ENCODE measurements at places on chromosomes 1 and 21.
A peak's percentile ranks its signal among the peaks of the same experiment; 100 is the strongest.

- H3K27me3 ChIP-seq, result no peaks in the 10 kb centered on the region
- DNase-seq, result no peak
- H3K27ac ChIP-seq, result no peak overlapping the region
Measured at GRCh38 chr1:109357616-109358015, 40.1 kb downstream of the SORT1 start.

GRCh38 chr1:83756984-83757717 lies 241.8 kb downstream of the TTLL7 start:
- no peak for DNase-seq
- H3K27ac ChIP-seq, result no peak overlapping the region
- H3K36me3 ChIP-seq, result no peaks in the 10 kb centered on the region
- no peak overlapping the region for H3K4me3 ChIP-seq

DNA sequence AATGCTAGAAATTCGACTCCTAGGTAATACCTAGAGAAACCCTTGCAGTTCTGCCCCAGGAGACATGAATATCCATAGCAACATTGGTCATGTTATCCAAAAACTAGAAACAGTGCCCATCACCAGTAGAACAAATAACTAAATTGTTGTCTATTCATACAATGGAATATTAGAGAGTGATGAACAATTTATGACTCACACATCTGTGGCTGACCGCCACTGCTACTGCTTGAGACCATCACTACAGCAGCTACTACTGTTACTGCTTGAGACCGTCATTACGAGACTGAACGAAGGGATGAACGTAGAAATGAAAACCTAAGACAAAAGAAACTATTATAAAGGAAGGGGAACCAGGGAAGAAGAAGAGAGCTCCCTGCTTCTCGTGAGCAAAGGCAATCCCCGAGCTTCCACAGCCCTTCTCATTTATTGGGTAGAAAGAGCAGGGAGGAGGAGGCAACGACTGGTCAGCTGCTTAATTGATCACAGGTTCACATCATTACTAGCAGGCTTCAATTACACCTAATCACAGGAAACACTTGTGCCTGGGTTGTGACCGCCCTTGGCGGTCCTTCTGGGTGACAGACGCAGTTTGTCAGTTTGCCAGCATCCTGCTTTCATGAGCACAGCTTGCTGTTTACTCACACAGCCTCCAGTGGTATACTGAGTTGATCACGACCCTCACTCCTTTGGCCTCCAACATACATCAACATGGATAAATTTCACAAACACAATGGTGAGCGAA lies 14.1 kb upstream of the PADI4 start:
- no peaks in the 10 kb centered on the region for H3K36me3 ChIP-seq
- no peak for DNase-seq
- H3K27me3 ChIP-seq, result no peaks in the 10 kb centered on the region
- H3K4me3 ChIP-seq, result no peak overlapping the region
- H3K4me1 ChIP-seq, result no peaks in the 10 kb centered on the region
- no peak overlapping the region for H3K27ac ChIP-seq

DNA sequence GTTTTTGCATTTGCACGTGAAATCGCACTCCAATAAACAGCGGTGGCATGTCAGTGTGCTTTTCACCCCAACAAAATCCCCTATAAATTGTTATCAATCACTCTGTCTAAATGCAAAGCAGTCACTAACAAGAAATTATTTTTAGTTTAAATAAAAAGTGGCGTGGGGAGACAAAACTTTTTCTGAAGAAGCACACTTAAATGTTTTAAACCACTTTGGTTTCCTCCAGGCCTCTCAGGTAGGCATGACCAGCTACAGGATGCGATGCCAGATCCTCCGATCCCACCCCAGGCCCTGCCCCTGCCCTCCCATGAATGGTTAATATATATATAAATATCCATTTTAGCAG lies 3.6 kb downstream of the FMO1 start:
- no peak for DNase-seq
- no peaks in the 10 kb centered on the region for H3K4me1 ChIP-seq
- peak overlapping the region; percentile 55 for H3K4me3 ChIP-seq
- H3K27me3 ChIP-seq, result no peaks in the 10 kb centered on the region

DNA sequence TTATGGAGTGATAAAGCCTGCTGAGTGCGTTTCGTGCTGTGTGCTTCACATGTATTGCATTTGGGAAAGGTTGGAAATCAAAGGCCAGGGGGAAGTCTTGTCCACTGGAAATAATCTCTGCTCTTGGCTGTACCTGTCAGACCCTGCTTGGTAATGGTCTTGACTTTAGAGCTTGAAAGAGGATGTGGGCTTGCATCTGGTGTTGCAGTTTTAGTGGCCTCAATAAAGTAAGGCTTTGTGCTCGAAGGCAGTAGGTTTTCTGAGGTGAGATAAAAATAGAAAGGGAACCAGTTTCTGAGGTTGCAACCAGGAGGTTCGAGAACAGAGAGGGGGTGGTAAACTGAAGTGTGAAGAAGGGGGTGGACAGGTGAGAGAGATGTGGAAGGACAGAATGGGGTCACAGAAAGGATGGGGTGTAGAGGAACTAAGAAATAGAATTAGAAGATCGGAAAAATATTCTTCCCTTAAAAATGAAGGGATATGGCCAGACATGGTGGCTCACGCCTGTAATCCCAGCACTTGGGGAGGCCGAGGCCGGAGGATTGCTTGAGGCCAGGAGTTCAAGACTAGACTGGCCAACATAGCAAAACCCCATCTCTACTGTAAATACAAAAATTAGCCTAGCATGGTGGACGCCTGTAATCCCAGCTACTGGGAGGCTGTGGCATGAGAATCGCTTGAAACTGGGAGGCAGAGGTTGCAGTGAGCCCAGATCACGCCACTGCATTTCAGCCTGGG lies 1.5 kb downstream of the S100PBP start:
- H3K27me3 ChIP-seq, result no peaks in the 10 kb centered on the region
- no peaks in the 10 kb centered on the region for H3K36me3 ChIP-seq
- no peak for DNase-seq
- H3K4me3 ChIP-seq, result peak overlapping the region; percentile 86
- H3K27ac ChIP-seq, result peak overlapping the region; percentile 85

DNA sequence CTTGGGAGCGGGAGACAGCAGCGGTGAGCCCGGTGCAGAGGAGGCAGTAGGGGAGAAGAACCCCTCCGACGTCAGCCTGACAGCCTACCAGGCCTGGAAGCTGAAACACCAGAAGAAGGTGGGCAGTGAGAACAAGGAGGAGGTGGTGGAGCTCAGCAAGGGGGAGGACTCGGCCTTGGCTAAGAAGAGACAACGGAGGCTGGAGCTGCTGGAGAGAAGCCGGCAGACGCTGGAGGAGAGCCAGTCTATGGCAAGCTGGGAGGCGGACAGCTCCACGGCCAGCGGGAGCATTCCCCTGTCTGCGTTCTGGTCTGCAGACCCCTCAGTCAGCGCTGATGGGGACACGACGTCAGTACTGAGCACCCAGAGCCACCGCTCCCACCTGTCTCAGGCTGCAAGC lies 32.9 kb downstream of the STYXL2 start:
- no peak overlapping the region for H3K27ac ChIP-seq
- no peaks in the 10 kb centered on the region for H3K27me3 ChIP-seq
- no peaks in the 10 kb centered on the region for H3K36me3 ChIP-seq
- no peaks in the 10 kb centered on the region for H3K4me1 ChIP-seq

DNA sequence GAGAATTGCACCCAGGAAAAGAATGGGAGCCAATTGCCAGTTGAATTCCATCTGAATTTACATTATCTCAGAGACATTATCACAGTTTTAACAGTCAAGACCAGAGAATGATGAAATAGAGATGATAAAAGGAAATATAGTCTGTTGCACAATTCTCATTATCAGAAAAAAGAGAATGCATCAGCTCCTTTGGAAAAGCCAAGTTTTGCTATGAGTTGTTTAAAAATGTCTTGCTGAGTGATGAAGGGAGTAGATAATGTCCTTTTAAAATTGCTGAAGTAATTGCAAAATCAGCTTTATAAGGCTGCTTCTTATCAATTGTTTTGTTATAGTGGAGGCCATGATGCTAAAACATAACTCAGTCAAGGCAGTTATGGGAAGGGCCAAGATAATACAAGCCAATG lies 37.9 kb upstream of the EEIG2 start:
- H3K4me3 ChIP-seq, result no peak overlapping the region
- no peak for DNase-seq
- no peaks in the 10 kb centered on the region for H3K36me3 ChIP-seq
- no peaks in the 10 kb centered on the region for H3K27me3 ChIP-seq
- H3K4me1 ChIP-seq, result no peaks in the 10 kb centered on the region

DNA sequence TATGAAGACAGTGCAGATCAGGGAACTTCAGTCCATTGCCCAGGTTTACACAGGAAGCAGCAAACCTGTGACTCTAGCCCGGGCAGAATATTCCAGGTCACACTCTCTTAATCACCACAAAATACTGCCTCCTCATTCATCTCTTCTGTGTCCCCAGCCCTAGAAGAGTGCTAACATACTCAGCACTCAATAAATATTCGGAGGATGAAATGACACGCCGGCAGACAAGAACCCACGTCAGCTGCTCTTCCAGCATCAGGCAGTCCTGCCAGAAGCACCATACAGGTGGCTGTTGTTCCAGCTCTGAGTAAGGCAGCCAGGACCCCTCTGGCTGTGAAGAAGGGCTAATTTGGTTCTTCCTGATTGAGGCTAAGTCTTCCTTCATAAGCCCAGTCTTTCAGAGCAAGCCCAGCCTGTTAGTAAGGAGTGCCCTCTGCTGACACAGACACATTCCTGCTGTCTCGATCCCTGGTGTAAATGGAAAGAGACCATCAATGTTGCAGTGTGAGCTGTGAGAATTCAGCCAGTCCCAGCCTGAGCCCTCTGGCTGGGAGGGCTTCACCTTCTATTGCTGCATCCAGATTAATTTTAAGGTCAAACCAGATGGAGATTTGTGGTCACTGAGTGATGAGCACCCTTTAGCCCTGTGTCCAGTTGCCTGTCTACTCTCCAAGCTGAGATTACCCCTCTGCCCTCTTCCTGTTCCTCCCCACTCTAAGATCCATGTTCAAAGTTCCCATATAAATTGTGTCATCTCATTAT lies 45.0 kb upstream of the KIRREL1 start:
- DNase-seq, result no peak
- H3K27ac ChIP-seq, result no peak overlapping the region
- H3K36me3 ChIP-seq, result no peaks in the 10 kb centered on the region

DNA sequence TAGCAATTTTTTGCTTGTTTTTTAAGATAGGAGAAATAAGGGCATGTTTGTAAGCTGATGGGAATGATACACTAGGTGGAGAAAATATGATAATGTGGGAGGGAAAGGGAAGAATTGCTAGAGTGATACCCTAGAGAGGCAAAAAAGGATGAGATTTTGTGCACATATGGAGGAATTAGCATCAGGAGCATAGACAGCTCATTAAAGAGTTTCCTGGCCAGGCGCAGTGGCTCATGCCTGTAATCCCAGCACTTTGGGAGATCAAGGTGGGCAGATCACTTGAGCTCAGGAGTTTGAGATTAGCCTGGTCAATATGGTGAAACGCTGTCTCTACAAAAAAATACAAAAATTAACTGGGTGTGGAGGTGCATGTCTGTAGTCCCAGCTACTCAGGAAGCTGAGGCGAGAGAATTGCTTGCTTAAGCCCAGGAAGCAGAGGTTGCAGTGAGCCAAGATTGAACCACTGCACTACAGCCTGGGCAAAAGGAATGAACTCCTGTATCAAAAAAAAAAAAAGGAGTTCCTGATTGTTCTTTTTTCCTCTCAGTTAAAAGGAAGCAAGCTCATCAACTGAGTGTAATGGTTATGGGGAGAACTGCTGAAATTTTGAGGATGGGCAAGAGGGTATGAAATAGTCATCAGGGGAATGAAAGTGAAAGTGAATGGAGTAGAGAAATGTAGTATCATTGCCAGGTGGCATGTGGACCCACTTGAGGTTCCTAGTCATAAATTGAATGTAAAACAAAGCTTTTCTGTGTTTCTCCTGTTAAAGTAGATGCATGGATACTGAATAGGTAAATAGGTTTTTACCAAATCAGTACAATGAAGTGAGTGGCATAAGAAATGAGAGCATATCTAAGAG lies 35.5 kb downstream of the SH3GLB1 start:
- no peaks in the 10 kb centered on the region for H3K27me3 ChIP-seq
- H3K27ac ChIP-seq, result peak overlapping the region; percentile 53
- no peak for DNase-seq
- H3K36me3 ChIP-seq, result peaks cover 37% of the 10 kb centered on the region
- peak overlapping the region; percentile 15 for H3K4me3 ChIP-seq
- peaks cover 5% of the 10 kb centered on the region for H3K4me1 ChIP-seq

DNA sequence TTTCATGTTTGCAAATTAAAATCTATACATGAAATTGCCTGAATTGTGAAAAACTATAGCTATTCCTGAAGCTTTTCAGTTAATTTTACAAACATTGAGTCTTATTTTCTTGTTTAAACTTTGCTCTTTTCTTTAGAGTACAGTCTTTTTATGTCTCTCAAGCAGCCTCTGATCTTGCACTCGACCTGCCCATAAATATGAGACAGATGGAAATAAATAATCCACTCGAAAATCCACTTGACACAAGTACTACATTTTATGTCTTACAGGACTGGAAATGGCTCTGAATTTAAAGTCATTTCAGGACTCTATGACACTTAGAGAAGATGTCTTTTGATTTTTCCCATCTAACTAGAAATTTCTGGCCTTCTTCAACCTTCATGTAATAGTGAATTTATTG lies 283.8 kb downstream of the USP25 start:
- H3K4me3 ChIP-seq, result no peak overlapping the region
- H3K27me3 ChIP-seq, result no peaks in the 10 kb centered on the region
- no peak overlapping the region for H3K27ac ChIP-seq

DNA sequence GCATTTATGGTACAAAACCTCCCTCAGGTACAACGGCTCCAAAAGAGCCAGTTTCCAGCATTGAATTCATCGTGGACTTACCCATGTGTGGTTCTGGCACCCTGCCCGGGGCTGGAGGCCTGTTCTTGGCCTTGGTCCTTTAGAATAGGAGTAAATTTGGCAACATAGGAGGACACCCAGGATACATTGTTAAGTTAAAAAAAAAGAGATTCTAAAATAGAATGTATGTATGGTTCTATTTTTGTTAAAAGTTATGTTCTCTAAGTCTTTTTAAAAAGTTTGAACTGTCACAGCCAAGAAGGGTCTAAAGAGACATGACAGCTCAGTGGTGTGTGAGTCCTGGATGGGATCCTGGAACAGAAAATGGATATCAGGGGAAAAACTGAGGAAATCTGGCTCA lies 25.9 kb downstream of the EPHX1 start:
- H3K4me1 ChIP-seq, result no peaks in the 10 kb centered on the region
- no peaks in the 10 kb centered on the region for H3K27me3 ChIP-seq
- no peak for DNase-seq
- H3K4me3 ChIP-seq, result no peak overlapping the region
- H3K27ac ChIP-seq, result no peak overlapping the region

GRCh38 chr1:113542221-113542701 lies 151.9 kb downstream of the MAGI3 start:
- no peak overlapping the region for H3K27ac ChIP-seq
- no peaks in the 10 kb centered on the region for H3K36me3 ChIP-seq
- H3K4me1 ChIP-seq, result no peaks in the 10 kb centered on the region
- no peak overlapping the region for H3K4me3 ChIP-seq
- no peaks in the 10 kb centered on the region for H3K27me3 ChIP-seq
- no peak for DNase-seq

DNA sequence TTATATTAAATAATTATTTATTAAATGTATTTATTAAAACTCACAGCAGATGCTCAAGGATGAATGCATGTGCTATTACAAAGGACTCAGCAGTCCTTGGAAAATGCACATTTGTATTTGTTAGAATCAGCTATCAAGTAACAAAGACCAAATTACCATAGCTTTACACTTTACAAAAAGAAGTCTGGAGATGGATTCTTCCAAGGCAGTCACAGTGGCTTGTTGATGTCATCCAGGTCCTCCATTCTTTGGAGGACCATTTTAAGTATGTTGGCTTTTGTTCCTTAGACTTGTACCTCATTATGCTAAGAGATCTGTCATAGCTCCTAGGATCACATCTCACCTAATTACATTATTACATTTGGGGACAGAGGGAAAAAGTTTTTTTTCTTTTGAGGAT lies 63.4 kb downstream of the NTMT2 start:
- DNase-seq, result no peak
- H3K4me1 ChIP-seq, result no peaks in the 10 kb centered on the region
- H3K27ac ChIP-seq, result no peak overlapping the region
- H3K27me3 ChIP-seq, result peaks cover 3% of the 10 kb centered on the region
- H3K36me3 ChIP-seq, result no peaks in the 10 kb centered on the region
- no peak overlapping the region for H3K4me3 ChIP-seq

Data from naive thymus-derived CD4-positive, alpha-beta T cell (primary cell).